ENCODE measurements at places on chromosomes 1 and 21.

DNA sequence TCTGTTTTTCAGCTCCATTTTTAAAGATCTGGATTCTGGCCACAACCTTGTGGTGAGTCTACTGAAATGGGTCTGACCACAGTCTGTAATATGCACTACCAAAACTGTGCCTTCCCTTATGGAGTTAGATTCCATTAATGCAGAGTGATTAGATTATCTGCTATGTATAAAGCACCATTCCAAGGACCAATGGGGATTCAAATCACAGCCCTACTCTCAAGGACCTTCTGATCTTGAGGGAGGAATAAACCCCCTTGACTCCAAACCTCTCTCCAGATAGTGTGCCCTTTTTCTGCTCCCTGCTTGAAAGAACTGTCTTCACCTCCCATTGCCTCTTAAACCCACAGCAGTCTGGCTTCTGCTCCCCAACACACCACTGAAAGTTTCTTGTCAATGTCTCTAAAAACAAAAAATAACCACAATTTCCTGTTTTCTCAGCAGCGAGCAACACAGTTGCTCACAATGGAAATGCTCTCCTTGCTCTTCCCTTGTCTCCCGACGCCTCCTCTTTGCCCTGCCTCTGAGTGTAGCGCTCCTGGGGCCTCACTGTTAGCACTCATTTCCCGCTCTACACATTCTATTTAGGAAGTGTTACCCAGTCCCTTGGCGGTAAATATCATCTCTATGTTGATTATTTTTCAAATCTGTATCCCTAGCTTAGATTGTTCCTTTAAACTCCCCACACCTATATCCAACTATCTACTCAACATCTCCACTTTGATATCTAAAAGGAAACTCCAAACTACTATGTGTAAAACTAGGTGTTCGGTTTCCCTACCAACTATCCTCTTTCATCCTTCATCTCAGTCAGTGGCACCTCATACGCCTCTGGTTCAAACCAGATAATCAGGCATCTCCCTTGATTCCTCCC is 13.6 kb downstream of the PCNX2 start:
- DNase-seq: peak; percentile 49

GRCh38 chr1:53645690-53646078 is 93.3 kb downstream of the GLIS1 start:
- DNase-seq: no peak

DNA sequence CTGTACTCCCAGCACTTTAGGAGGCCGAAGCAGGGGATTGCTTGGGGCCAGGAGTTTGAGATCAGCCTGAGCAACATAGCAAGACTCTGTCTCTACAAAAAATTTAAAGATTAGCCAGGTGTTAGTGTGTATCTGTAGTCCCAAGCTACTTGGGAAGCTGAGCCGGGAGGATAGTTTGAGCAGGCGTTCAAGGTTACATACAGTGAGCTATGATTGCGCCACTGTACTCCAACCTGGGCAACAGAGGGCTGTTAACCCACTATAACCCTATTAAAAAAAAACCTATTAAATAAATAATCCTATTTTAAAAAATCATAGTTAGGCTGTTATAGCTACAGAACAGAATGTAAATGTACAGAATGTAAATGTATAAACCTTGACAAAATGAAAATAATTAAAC is 2.2 kb downstream of the MIS18A start:
- no peak for DNase-seq

GRCh38 chr1:96569288-96569687 is 152.3 kb upstream of the PTBP2 start:
- DNase-seq: no peak

DNA sequence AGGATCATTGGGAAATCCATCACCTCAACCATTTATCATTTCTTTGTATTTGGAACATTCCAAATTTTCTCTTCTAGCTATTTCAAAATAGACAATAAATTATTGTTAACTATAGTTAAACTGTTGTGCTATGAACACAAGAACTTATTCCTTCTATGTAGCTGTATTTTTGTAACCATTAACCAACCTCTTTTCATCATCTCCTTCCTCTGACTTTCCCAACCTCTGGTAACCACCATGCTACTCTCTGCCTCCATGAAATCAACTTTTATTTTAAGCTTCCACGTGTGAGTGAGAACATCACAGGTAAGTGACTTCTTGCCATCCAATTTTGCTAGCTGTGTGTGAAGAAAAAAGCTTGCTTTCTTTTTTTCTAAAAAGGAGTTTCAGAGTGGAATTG is 418 bp downstream of the IFI44L start:
- peak; percentile 34 for DNase-seq

DNA sequence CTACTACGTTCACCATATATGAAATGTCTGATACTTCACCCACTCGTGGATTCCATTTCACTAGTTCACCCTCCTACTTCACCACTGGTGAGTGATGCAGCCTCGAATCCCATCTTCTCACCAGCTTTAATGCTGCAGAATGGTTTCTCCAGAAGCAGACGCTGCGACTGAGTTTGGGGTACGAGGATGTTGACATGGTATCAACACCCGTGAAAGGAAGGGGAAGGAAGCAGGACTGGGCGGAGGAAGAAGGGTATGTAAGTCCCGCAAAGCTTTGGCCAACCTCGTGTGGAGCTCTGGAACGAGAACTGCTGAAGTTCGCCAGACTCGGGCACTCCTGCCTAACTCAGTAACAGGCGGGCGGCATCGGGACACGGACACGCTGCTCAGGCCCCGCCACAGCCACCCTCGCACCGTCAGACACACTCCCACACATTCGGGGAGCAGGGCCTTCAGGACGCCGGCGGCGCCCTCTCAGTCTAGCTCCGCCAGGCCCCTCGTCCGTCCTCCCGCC is 833 bp upstream of the DIP2A start:
- DNase-seq: peak; percentile 46

- DNase-seq: no peak
Measured at GRCh38 chr1:25802915-25803314, 2.9 kb downstream of the SELENON start.

DNA sequence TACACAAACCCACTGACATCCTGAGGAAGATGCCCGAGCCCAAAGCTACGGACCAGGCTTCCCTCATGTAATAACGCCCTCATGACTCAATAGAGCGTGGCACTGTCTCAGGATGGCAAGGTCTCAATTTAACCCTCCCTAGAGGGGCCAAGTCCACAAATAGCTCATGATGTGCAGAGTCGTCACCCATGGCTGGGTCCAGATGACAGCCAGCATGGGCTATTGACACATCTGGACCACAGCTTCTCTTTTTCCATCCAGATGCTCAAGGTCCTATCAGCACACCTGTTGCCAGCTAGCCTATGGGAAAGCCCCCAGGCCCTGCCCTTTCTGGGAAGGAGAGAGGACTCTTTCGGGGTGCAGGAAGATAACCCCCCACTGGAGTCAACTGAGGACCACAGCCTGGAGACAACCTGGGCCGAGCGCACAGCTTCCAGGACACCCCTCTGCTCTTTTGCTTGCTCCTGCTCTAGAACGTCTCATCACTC is 2.8 kb downstream of the LAPTM5 start:
- DNase-seq: no peak

DNA sequence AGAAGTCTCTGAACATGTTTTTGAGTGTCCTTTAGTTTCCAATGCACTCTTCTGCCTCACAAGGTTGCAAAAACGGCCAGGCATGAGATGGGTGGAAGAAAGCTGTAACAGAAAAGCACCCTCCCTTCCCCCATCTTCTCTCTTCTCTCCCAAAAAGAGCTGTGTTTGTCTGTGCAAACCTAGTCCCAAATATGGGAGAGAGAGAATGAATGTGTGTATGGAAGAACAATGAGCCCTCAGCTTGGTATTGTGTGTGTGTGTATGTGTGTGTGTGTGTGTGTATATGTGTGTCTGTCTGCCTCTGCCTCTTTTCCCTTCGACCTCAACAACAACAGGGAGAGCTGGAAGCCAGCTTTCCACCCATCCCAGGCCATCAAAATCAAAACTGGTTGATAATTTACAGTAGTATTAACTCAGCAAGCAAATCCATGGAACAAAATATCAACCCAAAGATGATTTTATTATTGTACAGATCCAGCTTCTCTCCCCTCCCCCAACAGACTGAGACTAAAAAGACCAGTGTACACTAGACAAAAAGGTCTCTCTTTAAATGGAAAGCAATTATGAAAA is 1.8 kb downstream of the RERE start:
- peak; percentile 42 for DNase-seq

DNA sequence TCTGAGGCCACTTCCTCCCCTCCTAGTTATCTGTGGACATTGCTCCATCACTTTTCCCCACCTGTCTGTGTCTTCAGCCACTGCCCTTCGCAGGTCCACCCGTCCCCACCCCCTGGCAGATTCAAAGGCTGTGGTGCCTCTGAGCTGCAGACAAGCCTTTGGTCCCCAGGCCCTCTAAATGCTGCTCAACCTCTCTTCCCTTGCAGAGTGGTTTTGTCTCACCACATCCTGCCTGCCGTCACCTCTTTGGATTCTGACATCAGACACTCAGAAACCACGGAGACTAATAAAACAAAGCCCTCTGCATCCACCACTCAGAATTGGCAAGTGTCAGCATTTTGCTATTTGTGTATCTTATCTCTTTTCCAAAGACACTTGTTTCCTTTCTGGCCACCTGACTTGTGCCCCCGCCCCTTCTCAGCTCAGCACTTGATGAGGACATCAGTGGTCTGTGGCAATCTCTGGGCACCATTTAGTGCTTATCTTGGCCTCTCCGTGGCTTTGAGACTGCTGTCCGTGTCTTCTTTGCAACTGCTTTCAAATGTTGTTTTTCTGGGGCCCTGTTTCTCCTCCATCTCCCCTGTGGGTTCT is 7.7 kb downstream of the CNIH3 start:
- peak; percentile 91 for DNase-seq

GRCh38 chr1:232951180-232951579 is 769 bp downstream of the NTPCR start:
- no peak for DNase-seq

- DNase-seq: peak; percentile 61
Measured at GRCh38 chr1:58739856-58740466, 40.1 kb upstream of the MYSM1 start.

DNA sequence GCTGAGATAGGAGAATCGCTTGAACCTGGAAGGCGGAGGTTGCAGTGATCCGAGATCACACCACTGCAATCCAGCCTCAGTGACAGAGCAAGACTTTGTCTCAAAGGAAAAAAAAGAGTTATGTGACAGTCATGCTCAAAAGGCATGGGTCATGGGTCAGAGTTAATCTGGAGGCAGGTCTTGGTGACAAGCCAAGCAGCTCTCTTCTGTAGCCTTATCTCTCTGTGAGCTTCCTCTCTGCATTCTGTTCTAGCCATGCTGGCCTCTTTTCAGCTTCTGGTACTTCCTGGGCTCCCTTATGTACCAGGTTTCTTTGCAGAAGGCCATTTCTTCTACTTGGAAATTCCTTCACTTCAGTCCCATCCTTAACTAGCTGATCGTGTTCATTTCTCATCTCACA is 63.6 kb downstream of the NGF start:
- no peak for DNase-seq
